ENCODE measurements at places on chromosomes 6 and 20.
A peak's percentile ranks its signal among the peaks of the same experiment; 100 is the strongest.

GRCh38 chr20:59207742-59208357, 44.2 kb downstream of the ZNF831 start:
- DNase-seq, result peak; percentile 43

GRCh38 chr6:55726144-55726543, 147.2 kb upstream of the HMGCLL1 start:
- no peak for DNase-seq

- no peak for DNase-seq
These were observed 37.4 kb downstream of the GCNT2 start for GRCh38 chr6:10558565-10558964.

GRCh38 chr20:23995905-23996666, 7.5 kb upstream of the GGTLC1 start:
- DNase-seq, result peak; percentile 16

- no peak for DNase-seq
These were observed 30.5 kb downstream of the CDKAL1 start for GRCh38 chr6:20564777-20565176.

DNA sequence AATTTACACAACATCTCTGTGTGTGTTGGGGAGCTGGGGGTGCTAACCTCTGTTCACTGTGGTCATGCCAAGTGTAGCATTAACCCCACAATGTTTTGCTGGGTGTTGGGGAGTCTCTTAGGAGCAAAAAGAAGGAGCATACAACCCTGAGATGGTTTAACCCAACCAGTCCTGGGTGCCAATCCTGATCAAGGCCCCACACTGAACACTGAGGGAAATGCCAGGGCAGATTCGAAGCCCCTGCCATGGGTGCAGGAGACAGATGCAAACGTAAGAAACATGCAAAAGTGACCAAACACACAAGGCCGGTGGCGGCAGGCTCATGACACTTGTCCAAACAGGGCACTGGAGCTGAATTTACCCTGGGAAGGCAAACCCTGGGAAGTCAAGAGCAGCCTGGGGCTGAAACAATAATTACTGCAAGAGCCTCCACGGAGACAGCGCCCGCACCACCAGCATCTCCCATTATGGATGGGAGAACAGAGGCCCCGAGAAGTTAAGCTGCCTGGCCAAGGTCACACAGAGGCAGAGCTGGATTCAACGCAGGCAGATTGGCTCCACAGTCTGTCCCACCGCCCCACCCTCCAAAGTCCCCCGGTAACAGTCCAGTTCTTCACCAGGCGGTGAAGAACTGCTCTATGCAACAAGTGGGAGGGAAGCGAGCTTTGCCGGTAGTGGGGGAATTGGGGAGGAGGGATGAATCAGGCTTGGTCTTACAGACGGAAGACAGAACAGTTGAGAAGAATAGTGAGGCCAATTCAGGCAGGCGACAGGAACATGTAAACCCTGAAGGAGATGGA, 8.5 kb downstream of the ACSS1 start:
- no peak for DNase-seq

DNA sequence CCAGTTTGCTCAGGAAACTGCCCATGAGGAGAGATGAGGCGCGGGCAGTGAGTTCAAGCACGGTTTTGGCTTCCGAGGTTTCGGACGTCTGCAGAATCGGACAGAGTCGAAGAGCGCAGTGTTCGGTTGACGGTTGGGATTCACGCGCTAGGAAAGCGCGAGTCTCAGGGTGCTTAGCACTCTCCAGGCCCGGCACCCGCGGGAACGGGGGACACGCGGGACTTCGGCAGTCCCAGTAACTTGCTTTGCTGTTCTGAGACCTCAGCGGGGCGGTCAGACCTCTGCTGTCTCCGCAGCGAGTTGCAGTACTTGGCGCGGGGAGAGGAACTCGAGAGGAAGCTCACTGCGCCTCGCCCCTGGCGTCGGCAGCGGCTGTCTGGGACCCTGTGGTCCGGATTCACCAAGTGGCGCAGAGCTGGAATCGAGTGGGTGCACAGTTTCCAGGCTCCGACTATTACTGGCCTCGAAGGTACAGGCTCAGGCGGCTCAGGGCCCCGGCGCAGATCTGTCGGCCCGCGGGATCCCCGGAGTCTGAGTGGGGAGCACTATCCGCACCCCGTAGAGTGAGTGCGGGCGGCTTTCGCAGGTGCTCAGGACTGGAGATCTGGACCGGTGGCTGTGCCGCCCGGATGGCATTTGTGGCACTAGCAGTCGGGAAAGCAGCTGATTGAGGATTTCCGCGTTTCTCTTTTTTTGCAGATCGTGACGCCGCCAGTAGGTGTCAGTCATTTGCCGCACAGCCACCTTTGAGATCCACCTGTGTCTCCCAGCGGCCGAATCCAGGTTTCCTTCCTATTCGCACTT, at the start of gene POM121L2:
Gene POM121L2, minus strand, starts transcription at position 128 of the 804 bp plus-strand sequence. Its CDS starts 103 bp downstream, at position 25.
- DNase-seq, result no peak

- no peak for DNase-seq
These were observed 597.0 kb downstream of the EYS start for GRCh38 chr6:65110031-65110430.

Measured in anterior cingulate cortex (tissue), 58 donors.